ENCODE measurements at places on chromosomes 1 and 21.

DNA sequence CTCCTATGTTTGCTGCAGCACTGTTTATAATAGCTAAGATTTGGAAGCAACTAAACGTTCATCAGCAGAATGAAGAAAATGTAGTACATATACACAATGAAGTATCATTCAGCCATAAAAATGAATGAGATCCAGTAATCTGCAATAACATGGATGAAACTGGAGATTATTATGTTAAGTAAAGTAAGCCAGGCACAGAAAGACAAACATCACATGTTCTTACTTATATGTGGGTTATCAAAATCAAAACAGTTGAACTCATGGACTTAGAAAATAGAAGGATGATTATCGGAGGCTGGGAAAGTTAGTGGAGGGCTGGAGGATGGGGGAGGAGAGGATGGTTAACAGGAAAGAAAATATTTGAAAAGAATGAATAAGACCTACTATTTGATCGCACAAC is 1017.6 kb downstream of the KCNT2 start:
- no peak for DNase-seq

- peak; percentile 41 for DNase-seq
These were observed 86.3 kb downstream of the VWA5B1 start for GRCh38 chr1:20376880-20377494.

- no peak for DNase-seq
These were observed 5.9 kb upstream of the HES5 start for GRCh38 chr1:2535981-2536380.

- DNase-seq, result no peak
These were observed 485.5 kb downstream of the DISC1 start for GRCh38 chr1:232112076-232112475.

GRCh38 chr1:69283516-69283915 is 284.2 kb upstream of the LRRC7 start:
- no peak for DNase-seq

DNA sequence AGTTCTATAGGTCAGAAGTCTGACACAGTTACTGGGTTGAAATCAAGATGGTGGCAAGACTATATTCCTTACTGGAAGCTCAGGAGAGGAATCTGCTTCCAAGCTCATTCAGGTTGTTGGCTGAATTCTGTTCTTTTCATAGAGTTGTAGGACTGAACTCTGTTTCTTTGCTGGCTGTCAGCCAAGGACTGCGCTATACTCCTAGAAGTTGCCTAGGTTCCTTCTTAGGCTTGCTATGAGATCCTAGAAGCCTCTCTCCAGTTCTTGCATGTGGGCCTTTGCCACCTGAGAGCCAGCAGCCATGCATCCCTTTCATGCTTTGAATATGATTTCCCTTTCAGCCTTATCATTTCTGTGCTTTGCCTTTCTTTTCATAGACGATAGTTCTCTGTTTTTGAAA is 176.4 kb downstream of the RPS6KC1 start:
- DNase-seq, result no peak

GRCh38 chr1:46490656-46491442 is 1.2 kb downstream of the DMBX1 start:
- DNase-seq, result no peak

- DNase-seq, result no peak
These were observed 9.9 kb downstream of the LMO4 start for GRCh38 chr1:87338566-87338965.

- no peak for DNase-seq
These were observed 11.2 kb downstream of the ALX3 start for GRCh38 chr1:110059133-110059863.

GRCh38 chr21:21324297-21324696 is 326.1 kb downstream of the NCAM2 start:
- DNase-seq, result no peak

DNA sequence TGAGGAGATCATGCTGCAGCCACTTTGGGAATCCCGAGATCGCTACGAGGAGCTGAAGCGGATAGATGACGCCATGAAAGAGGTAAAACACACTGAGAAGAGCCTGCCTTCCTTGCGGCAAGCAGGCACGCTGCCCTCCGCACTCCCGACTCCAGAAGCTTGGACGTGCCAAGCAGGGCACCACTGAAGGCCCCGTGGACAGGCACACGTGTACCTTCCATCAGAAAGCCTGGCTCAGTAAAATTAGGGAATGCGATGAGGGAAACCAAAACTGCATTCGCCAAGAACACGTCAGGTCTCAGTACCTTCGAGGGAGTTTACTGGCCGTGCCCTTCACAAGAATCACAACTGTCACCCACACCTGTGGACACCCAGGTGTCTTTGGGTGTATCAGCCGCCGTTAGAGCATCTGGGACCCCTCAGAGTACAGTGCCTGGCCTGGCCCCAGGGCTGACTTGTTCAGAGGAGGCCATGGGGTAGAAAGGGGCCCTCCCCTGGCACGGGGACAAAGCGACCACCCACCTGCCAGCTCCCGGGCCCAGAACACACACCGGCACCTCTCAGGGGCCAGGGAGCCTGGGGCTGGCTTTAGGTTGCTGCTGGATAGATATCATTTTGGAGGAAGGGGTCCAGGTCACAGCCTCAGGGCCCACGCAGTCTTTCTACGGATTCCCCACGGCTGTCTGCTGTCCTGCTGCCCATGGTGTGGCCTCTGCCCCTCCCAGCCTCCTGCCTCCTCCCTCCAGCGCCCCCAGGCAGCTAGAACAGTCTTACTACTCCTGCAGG is 108.4 kb downstream of the WDR4 start:
- DNase-seq, result no peak

- no peak for DNase-seq
These were observed 202.5 kb upstream of the LYPLAL1 start for GRCh38 chr1:218971156-218971555.

- DNase-seq, result no peak
These were observed 35.4 kb downstream of the ACOT7 start for GRCh38 chr1:6358144-6358624.

DNA sequence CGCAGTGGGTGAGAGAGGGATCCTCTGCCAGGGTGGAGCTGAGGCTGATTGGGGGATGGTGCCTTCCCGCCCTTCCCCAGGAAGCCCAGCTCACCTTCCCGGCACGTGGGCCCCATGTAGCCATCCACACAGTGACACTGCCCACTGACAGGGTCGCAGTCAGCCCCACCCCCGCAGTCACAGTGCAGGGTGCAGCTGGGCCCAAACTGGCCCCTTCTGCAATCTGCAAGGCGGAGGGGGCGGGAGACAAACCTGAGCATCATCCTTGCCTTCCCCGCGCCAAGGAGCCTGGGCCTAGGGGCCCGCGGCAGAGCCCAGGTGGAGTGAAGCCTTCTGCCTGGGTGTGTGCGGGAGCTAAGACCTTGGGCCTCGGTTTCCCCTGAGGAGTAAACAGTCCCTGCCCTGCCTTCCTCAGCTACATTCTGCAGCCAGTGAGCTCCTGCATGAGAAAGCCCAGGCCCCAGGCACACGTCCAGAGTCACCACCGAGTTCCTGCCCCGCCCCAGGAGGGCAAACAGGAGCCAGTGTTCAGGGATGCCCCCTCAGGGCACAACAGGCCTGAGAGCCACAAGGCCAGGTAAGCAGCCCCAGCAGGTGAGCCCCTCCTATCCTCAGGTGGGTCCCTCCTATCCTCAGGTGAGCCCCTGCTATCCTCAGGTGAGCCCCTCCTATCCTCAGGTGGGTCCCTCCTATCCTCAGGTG is 38.2 kb downstream of the ARHGEF16 start:
- no peak for DNase-seq

GRCh38 chr1:221203224-221204054 is 324.2 kb downstream of the HLX start:
- peak; percentile 54 for DNase-seq

- DNase-seq, result no peak
These were observed 197.4 kb downstream of the HS2ST1 start for GRCh38 chr1:87111659-87112371.

GRCh38 chr1:211091867-211092266 is 42.1 kb downstream of the KCNH1 start:
- DNase-seq, result no peak

DNA sequence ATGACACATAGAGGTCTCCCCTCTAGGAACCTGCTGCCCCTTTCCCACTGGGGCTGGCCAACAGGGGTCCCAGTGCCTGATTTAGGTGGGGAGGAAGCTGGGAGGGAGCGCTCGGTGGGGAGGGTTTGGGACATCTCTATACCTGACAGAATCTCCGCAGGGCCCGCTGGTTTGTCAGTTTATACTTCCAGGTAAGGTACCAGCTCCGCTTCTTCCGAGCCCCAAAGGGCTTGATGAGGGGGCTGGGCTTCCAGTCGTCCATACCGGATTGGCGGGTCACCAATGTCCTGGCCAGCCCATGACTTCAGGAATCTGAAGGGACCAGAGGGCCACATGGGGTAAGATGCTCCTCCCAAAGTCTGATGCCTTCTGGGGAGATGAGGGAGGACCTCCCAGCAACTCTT is 672 bp downstream of the POMGNT1 start:
- DNase-seq, result no peak

GRCh38 chr1:43530483-43531106 is at the start of gene PTPRF:
PTPRF (plus strand) TSS chr1:43530883; CDS start chr1:43545076, 14,193 bp downstream.
- no peak for DNase-seq

GRCh38 chr1:70205434-70206118 is at the start of gene LRRC40:
LRRC40 (minus strand) TSS chr1:70205579; CDS start chr1:70205540, 39 bp downstream.
- DNase-seq, result peak; percentile 93

DNA sequence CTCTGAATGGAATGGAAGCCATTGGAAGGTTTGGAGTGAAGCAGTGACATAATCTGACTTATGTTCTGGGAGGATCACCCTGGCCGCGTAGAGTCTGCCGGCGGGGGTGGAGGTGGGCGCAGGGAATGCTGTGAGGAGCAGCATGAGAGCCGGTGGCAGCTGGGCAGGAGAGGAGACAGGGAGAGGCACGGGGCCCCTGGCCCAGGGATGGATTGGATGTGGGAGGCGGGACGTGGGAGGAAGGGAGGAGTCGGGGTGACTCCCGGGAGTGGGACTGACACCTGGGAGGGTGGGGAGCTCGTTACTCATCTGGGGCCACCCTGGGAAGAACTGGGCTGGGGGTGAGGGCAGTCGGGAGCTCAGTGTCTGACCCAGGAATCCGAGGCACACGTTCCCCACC is 10.4 kb upstream of the KCNAB2 start:
- no peak for DNase-seq

GRCh38 chr1:55021942-55022546 is 17.3 kb upstream of the PCSK9 start:
- DNase-seq, result peak; percentile 58

DNA sequence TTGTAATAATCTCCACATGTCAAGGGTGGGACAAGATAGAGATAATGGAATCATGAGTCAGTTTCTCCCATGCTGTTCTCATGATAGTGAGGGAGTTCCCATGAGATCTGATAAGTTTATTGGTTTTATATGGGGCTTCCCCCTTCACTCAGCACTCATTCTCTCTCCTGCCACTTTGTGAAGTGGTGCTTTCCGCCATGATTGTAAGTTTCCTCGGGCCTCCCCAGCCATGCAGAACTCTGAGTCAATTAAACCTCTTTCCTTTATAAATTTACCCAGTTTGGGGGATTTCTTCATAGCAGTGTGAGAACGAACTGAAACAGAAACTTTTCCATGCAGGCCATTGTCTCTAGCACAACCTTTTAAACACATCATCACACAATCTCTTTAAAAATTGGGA is 221.5 kb upstream of the BRINP3 start:
- no peak for DNase-seq

- no peak for DNase-seq
These were observed 741.4 kb downstream of the KCNT2 start for GRCh38 chr1:195866781-195867222.

DNA sequence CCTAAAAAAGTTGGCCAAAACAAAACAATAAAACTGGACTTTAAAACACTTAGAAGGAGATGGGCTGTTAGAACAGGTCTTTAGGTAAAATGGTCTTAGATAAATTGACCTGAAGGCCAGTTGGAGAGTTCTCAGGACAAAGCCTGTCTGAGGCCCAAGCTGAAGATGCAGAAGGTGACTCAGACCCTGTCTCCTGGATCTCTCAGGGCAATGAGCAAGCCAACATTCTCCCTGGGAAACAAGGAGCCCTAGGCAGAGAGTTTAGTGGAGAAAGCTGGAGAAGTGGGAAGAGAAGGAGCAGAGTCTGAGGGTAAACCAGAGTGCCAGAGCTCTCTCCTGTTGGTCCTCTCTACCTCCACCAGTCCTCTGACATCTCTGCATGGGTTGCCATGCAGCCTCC is 70.1 kb downstream of the FCRL5 start:
- no peak for DNase-seq

DNA sequence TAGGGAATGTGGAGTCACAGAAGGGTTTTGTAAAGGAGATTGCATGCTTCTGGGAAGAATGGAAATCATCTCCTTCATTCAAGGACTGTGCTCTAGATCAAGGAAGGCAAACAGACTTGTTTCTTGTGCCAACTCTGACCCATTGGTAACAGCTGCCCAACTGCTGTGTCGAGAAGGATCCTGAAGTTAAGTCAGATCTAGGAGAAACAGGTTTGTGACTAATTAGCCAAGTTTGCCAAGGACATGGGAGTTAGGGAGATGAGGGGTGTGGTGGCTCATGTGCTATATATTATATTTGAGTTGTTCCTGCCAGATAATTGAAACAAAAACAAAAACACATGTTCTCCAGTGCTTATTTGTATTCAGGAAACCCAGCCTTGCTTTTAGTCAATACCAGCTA is 251.2 kb upstream of the USP24 start:
- no peak for DNase-seq

DNA sequence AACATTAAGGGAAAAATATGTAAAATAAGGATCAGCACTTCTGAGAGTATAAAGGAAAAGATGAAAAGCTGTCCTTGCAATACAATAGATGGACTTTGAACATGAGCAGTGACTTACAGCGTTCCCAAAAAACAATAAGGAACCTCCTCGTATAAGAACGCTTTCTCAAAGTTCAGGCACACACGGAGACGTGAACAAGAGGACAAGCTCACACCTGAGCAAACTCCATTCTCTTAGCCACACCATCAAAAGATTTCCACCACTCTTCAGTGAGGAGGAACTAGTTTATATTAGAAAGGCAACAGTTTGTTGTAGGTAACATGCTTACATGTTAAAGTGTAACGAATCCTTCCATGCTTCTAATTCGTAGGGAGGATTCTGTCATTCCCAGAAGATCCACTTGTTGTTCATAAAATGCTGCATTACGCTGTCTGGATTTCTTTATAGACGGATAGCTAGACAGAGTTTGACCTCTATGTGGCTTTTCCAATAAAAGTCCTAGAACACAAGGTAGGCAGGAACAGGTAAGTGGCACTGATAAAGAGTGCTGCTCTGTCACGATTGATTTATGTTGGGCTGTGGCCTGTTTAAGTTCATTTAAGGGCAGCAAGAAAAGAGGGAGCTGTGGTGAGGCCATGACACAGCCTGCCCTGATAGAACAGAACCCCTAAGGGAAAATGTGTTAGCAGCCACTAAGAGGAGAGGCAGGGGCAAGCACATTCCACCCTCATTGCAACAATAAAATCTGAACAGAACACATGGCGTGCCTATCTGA is 37.0 kb upstream of the ATP1A1 start:
- DNase-seq, result no peak

- no peak for DNase-seq
These were observed 92.3 kb downstream of the DMRTB1 start for GRCh38 chr1:53551428-53551995.

DNA sequence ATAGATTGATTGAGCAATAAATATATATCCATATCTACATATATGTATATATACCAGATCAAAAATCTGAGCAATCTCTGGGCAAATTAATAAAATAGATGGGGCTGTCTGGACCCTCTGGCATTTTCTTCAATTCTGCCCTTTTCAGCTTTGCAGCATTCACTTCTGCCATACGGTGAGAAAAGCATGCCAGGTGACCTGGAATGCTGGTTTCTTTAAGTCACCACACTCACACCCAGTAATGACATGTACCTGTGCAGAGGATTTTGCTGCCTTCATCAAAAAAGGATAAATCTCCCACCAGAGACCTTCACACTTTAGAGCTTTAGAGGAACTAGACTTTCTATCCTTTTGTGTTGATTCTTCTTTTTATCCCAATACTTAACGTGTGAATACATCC is 223.2 kb upstream of the NFIA start:
- no peak for DNase-seq

Data from stimulated activated CD4-positive, alpha-beta T cell treated with anti-CD3 and anti-CD28 coated beads, Interleukin-1b, Interleukin-23, amount 100 ng/mL, for 4 hours (primary cell).